ENCODE measurements at places on chromosomes 12 and 14.

GRCh38 chr12:6069437-6070093, 54.9 kb downstream of the VWF start:
- DNase-seq = no peak

DNA sequence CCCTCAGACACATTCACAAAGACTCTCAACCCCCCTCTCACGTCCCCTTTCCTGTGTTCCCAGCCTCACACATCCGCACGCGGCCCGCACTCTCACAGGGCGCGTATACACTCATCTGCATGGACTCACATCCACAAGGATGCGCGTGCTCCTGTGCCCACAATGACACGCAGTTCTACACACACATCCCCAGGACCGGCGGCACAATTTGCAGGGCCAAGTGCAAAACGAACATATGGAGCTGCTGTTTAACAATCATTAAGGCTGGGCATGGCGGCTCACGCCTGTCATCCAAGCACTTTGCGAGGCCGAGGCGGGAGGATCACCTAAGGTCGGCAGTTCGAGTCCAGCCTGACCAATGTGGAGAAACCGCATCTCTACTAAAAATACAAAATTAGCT, 36.4 kb upstream of the EML1 start:
- no peak for DNase-seq

GRCh38 chr14:90677484-90678050, 138.7 kb downstream of the TTC7B start:
- no peak for DNase-seq

GRCh38 chr12:66309606-66310005, 7.3 kb downstream of the HELB start:
- no peak for DNase-seq

- DNase-seq = no peak
Observed at GRCh38 chr14:22276913-22277816, 311.9 kb downstream of the DAD1 start.

DNA sequence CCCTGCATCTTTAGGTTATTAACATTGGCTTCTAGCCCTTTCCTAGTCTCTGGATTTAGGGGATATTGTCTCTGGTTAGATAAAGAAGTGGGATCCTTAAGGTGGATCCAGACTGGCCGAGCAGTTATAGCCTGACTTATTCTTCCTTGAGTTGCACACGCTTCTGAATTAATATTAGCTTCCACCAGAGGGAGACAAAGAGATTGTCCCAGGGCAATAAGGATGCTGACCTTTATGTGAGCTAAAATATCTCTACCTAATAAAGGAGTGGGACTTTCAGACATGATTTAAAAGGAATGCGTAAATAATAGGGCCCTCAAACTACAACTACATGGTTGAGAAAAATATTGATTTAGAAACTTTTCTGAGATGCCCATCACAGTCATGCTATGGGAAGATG, 139.7 kb downstream of the SLCO1B3 start:
- DNase-seq = no peak

DNA sequence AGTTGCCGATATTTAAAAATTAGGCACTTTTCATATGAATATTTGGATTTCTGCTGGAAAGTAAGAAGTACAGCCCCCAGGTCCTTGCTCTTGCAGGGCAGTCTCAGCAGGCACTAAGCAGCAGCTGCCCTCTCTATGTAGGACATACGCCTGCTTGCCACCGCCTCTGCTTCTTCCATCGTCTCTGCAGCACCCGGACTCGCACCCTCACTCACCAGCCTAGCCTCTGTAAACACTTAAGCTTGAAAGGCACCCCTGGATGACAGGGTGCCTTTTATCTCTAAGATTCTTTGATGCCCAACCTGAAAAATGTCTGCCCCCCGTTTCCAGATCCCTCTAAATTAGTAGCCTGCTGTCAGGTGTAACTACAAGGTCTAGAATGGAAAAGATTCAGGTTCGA, 19.0 kb downstream of the OTUB2 start:
- no peak for DNase-seq

GRCh38 chr14:23365036-23365731, at the start of gene EFS:
Gene EFS, minus strand, starts transcription at chr14:23365172. Its CDS starts 147 bp downstream, at chr14:23365025.
- no peak for DNase-seq
